Stimulated activated CD8-positive, alpha-beta memory T cell treated with anti-CD3 and anti-CD28 coated beads, Interleukin-2, amount 100 ng/mL, for 1 hour (primary cell): ENCODE measurements at places on chromosomes 1 and 21.

GRCh38 chr1:50447961-50448360 is 24.7 kb upstream of the DMRTA2 start:
- DNase-seq = no peak

- no peak for DNase-seq
These were observed 39.2 kb upstream of the CTTNBP2NL start for GRCh38 chr1:112356765-112357164.

DNA sequence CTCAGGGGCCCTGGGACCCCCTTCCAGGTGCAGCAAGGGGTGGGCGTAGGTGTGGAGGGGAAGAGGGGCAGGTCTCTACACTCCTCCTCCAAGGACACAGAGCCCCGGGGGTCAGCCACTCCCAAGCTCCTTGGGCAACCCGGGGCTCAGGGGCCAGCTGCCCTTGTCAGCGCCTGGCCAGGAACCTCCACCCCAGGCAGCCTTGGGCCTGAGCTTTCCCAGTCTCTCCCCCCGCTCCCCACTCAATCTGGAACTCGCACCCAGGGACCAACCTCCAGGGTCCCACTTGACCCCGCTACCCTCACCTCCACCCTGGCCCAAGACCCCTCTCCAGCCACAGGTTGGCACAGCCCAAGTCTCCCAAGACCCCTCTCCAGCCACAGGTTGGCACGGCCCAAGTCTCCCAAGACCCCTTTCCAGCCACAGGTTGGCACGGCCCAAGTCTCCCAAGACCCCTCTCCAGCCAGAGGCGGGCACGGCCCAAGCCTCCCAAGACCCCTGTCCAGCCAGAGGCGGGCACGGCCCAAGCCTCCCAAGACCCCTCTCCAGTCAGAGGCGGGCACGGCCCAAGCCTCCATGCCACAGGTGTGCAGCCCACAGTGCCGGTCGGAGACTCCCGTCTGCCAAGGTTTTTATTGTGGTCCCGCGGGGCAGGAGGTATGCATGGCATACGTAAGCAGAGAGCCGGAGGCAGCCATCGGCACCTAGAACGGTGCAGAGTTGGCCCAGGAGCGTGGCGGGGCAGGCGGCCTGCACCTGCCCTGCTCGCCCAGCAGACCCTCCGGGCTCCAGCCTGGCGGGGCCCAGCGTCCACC is 3.0 kb downstream of the TNFRSF4 start:
- no peak for DNase-seq

- no peak for DNase-seq
These were observed 106.8 kb upstream of the CACHD1 start for GRCh38 chr1:64363111-64363510.
